ENCODE measurements at places on chromosomes 6 and 20. TPM values are rescaled to one million over a fixed set of nuclear protein-coding genes. Genes with fewer than 3 reads are reported as not detected.

Gene WFDC2
- polyA plus RNA-seq: 4.3 TPM

Gene NOTCH4
- 1.3 TPM for polyA plus RNA-seq

Gene IYD
- polyA plus RNA-seq: not detected

Gene COX7A2
- 3,025 TPM for polyA plus RNA-seq

Gene ANKRD6
- 0.14 TPM for polyA plus RNA-seq

All from Purkinje cell (primary cell).